IMR-90 (cell line): ENCODE measurements at places on chromosomes 2 and 18.

DNA sequence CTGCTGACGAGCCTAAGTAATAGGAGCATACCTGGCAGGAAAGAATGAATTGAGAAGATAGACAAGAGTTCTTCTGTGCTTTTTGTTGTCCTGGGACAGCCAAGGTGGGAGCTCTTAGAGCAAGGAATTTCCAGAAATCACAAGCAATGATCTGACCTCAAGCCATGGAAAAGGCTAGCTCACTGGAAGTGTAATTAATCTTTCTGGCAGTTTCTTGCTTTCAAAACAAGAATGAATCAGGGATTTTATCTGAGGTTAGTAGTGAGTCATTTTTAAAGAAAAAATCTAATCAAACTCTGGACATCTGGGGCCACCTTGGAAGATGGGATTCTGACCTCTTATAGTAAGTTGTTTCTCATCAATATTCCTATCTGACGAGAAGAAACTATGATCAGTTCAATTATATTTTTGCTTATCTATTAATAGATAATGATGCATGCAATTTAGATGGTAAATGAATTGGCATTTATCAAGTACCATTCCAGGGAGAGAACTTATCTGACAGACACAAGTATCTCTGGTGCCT lies 98.0 kb downstream of the ADCYAP1 start:
- no peaks in the 10 kb centered on the region for H3K36me3 ChIP-seq
- H3K4me1 ChIP-seq = no peaks in the 10 kb centered on the region
- H3K27ac ChIP-seq = no peak overlapping the region
- H3K4me3 ChIP-seq = no peak overlapping the region
- H3K27me3 ChIP-seq = no peaks in the 10 kb centered on the region

- no peaks in the 10 kb centered on the region for H3K27me3 ChIP-seq
- H3K4me1 ChIP-seq = peaks cover 2% of the 10 kb centered on the region; the same call in 1 of the 2 replicates
- no peak for DNase-seq
- peaks cover 7% of the 10 kb centered on the region for H3K36me3 ChIP-seq
- H3K27ac ChIP-seq = no peak overlapping the region
These were observed 42.3 kb downstream of the ATP9B start for GRCh38 chr18:79111483-79111882.

DNA sequence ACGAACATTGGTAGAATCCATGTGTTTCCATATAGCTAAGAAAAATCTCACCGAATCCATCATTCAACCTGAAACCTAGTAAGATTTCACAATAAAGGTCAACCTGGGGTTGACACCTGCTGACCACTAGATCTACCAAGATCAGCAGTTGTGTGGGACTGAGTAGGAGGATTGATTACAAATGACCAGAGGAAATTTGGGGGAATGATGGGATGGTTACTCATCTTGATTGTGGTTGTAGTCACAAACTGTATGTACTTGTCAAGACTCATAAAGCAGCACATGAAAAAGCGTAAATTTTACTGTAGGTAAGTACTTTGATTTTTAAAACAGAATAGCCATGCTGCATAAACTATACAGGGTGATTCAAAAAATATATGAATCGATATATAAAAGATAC lies 14.7 kb downstream of the DAPL1 start:
- no peak overlapping the region for H3K27ac ChIP-seq
- no peak overlapping the region for H3K4me3 ChIP-seq
- H3K27me3 ChIP-seq = peaks cover 6% of the 10 kb centered on the region
- H3K4me1 ChIP-seq = no peaks in the 10 kb centered on the region

DNA sequence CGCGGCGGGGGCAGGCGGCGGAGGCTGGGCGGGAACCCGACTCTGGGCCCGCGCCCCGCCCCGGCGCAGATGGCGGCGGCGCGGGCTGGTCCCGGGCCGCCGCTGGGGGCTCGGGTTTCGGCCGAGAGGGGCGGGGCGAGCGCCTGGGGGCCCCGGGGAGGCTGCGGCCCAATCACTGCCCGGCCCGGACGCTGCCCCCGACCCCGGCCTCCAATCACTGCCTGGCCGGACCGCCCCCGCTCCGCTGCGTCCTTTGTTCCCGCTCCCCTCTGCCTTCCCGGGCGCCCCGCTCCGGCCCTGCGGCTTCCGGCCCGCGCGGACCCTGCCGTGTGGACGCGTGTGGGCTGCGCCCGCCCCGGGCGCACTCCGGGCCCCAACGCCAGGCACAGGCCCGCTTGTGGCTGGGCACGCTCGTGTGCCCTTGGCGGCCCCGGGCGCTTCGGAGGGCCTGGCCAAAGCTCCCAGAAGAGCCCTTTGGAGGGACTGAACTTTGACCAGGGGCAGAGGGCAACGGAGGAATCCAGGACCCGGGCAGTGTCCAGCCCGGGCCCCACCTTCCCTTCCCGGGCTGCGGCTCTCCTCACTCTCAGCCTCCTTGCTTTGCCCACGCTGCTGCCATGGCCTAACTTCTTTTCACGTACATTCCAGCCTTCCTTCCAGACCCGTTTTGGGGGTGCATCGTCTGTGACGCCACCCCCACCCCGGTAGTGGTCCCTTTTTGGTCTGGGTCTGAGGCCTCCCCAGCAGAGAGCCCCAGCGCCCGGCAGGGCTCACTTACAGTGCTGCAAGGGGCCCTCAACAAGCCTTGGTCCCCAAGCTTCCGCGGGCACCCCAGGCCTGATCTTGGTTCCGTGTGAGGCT lies 27.1 kb upstream of the PTMA start:
- H3K4me3 ChIP-seq = peak overlapping the region; percentile 47
- no peaks in the 10 kb centered on the region for H3K36me3 ChIP-seq
- H3K27me3 ChIP-seq = no peaks in the 10 kb centered on the region

DNA sequence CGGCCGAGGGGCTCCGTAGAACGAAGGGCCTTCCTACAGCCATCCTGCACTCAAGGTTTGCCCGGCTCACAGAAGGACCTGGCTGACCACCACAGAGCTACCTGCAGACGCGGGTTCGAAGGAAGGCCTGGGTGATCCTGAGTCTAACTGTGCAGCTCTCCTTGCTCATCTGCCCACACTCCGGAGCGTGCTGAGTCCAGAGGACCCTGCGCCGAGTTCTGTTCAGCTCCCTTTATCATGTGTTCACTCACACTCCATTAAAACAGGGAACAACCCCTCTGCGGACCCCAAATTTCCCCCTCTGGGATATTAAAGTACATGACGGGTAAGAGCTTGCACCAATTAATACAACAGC lies 138.3 kb downstream of the PXDN start:
- H3K4me1 ChIP-seq = peaks cover 19% of the 10 kb centered on the region
- no peak overlapping the region; the same call in 1 of the 2 replicates for H3K27ac ChIP-seq
- no peaks in the 10 kb centered on the region for H3K27me3 ChIP-seq
- no peaks in the 10 kb centered on the region for H3K36me3 ChIP-seq
- no peak overlapping the region for H3K4me3 ChIP-seq

GRCh38 chr2:88735853-88736252 lies 44.4 kb downstream of the RPIA start:
- no peaks in the 10 kb centered on the region; the same call in 1 of the 2 replicates for H3K4me1 ChIP-seq
- peaks cover 13% of the 10 kb centered on the region for H3K36me3 ChIP-seq
- no peak overlapping the region for H3K27ac ChIP-seq

- peak within 1 kb of the TSS; percentile 69 for H3K4me3 ChIP-seq
- H3K36me3 ChIP-seq = no peaks in the 10 kb centered on the region
- peak; percentile 90 for DNase-seq
- peaks cover 23% of the 10 kb centered on the region for H3K4me1 ChIP-seq
These were observed at the start of gene PER2 for GRCh38 chr2:238287737-238288649. PER2 (minus strand) TSS chr2:238288610; CDS start chr2:238277936, 10,674 bp downstream.

- H3K4me3 ChIP-seq = no peak overlapping the region
- no peak overlapping the region for H3K27ac ChIP-seq
- DNase-seq = no peak
- no peaks in the 10 kb centered on the region for H3K27me3 ChIP-seq
- H3K36me3 ChIP-seq = peaks cover 54% of the 10 kb centered on the region
- no peaks in the 10 kb centered on the region for H3K4me1 ChIP-seq
These were observed 109.9 kb downstream of the CEP192 start for GRCh38 chr18:13100942-13101658.

- H3K4me3 ChIP-seq = no peak overlapping the region
- peaks cover 2% of the 10 kb centered on the region; the same call in 1 of the 2 replicates for H3K27me3 ChIP-seq
- no peak for DNase-seq
- no peak overlapping the region for H3K27ac ChIP-seq
- no peaks in the 10 kb centered on the region for H3K4me1 ChIP-seq
These were observed 48.8 kb downstream of the TMEM163 start for GRCh38 chr2:134669731-134670669.

- no peaks in the 10 kb centered on the region for H3K27me3 ChIP-seq
- H3K36me3 ChIP-seq = no peaks in the 10 kb centered on the region
- H3K27ac ChIP-seq = peak overlapping the region; percentile 97
- H3K4me1 ChIP-seq = peaks cover 37% of the 10 kb centered on the region
- no peak overlapping the region for H3K4me3 ChIP-seq
These were observed 96.8 kb upstream of the CDC42EP3 start for GRCh38 chr2:37767959-37768925.

DNA sequence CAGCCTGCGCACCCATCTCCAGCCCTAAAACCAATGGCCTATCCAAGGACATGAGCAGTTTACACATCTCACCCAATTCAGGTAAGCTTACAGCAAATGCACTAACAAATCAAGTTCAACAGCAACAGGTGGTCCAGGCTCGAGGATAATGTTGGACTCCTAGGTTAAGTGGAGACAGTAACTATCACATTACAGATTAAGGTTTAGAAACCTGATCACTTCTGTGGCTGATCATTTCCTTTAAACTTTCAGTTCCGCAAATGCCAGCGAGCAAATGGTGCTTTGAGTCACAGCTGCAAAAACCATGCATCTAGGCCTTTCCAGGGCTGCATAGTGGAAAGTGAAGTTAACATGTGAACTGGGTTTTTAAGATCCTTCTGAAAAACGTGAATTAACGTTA lies 259.4 kb downstream of the GBX2 start:
- no peak overlapping the region for H3K4me3 ChIP-seq
- no peaks in the 10 kb centered on the region for H3K4me1 ChIP-seq
- no peak for DNase-seq
- H3K27ac ChIP-seq = no peak overlapping the region
- peaks cover 6% of the 10 kb centered on the region for H3K36me3 ChIP-seq
- H3K27me3 ChIP-seq = no peaks in the 10 kb centered on the region

DNA sequence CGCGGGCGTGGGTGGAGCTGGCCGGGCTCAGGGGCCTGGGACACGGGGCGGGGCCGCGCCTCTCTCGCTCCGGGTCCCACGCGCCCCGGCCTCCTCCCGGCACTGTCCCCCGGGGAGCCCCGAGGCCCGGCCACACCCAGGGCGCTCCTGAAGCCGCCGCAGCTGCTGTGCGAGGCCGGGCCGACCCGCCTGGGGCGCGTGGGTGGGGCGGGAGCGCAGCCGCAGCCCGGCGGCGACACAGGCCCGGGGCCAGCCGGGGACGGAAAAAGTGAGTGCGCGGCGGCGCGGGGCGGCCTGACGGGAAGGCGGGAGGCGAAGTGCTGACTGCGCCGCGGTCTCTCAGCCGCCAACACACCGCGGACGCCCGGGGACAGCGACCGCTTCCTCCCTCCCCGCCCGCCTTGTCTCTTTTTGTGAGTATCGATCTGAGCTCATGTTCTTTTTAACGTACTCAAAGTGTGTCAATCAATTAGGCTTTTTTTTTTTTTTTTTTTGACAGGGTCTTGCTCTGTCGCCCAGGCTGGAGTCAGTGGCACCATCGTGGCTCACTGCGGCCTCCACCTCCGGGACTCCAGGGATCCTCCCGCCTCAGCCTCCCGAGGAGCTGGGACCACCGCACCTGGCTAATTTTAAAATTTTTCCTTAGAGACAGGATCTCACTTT lies 14.5 kb downstream of the PDCD1 start:
- peak overlapping the region; percentile 11 for H3K4me3 ChIP-seq
- DNase-seq = peak; percentile 22
- H3K27me3 ChIP-seq = peaks cover 10% of the 10 kb centered on the region
- no peak overlapping the region for H3K27ac ChIP-seq

DNA sequence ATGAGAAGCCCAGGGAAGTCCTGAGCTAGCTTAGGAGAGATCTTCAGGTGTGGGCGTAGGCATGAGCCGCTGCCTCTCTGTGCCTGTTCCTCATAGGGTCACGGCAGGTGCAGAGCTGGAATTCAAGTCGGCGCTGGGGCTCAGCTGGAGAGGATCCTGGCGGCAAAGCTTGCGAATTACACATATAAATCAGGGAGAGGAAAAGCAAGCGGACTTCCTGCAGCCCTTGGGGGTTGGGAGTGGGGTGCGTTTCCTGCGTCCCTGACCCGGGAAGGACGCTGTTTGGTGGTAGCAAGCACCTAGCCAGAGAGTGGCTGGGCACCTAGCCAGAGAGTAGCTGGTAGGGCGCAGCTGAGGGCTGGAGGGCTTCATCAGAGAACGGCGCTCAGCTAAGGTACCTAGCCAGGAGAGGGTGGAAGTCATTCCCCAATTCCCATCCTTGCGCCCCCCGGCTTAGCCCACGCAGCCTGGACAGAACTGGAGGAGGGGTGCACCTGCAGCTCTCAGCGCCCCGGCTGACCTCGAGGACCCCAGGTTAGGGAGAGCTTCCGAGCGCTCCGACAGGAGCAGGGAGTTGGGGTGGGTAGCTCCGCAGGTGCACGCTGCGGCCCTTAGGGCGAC lies 459 bp upstream of the EFR3B start:
- DNase-seq = peak; percentile 32
- H3K4me1 ChIP-seq = peaks cover 10% of the 10 kb centered on the region
- peaks cover 21% of the 10 kb centered on the region for H3K27me3 ChIP-seq
- H3K27ac ChIP-seq = no peak overlapping the region

DNA sequence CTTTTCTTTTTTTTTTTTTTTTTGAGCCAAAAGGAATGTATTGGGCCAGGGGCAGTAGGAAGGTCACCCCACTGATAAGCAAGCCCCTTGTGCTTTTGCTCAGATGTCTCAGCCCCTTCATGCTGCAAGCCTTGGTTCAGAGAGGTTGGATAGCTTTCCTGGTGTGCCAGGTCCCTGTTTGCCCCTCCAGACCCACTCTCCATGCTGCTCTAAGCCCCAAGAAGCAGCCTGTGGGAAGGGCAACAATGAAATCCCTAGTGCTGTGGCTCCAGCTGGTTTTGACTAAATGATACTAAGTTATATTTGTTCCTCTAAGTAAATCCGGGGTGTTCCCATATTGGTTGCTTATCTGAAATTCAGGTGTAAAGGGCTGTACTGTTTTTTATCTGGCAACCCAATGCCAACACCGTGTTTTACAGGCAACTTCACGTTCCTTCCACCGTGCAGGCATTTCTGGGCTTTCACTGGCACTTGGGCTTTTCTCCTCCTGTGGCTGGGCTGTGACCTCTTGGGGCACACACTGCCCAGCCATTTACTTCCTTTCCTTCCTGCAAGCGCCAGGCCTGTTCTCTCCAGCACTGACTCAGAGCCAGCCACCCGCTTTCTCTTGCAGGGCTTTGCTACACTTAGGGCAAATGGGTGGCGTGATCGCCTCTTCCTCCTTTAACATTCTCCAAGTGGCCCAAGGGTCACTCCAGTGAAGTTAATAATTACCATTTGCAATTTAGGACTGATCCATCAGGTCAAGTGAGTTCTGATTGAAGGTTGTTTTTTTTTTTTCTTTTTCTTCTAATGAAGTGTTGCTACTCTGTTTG lies 21.6 kb downstream of the MERTK start:
- peaks cover 4% of the 10 kb centered on the region; the same call in 1 of the 2 replicates for H3K4me1 ChIP-seq
- H3K4me3 ChIP-seq = no peak overlapping the region
- no peak for DNase-seq
- H3K27ac ChIP-seq = no peak overlapping the region

DNA sequence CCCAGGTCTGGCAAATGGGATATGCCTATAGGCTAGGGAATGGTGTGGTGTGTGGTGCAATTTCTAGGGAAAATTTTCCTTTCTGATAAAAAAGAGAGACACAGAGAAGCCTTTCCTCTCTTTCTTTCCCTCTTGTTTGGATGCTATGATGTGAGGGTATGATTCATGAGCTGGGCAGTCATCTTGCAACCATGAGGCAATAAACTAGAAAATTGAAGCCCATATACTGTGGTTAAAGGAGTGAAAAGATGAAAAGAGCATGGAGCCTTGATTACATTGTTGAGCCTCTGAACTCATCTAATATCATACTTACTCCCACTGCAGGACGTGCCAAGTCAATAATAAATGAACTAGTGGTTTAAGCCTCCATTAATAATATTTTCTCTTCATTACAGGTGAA lies 215.6 kb downstream of the HAUS1 start:
- no peak overlapping the region for H3K27ac ChIP-seq
- no peaks in the 10 kb centered on the region for H3K4me1 ChIP-seq
- H3K27me3 ChIP-seq = peaks cover 5% of the 10 kb centered on the region
- H3K4me3 ChIP-seq = no peak overlapping the region
- no peaks in the 10 kb centered on the region for H3K36me3 ChIP-seq
